GM23248 (cell line): ENCODE measurements at places on chromosomes 4 and X. TPM values are rescaled to one million over a fixed set of nuclear protein-coding genes. Genes with fewer than 3 reads are reported as not detected.

Gene MAGEA2B
- total RNA-seq: not detected in 2 replicates

Gene DMD
- total RNA-seq: 1.5 and 3.5 TPM in 2 replicates

Gene CXCL5
- not detected in 2 replicates for total RNA-seq

Gene BMP3
- under 0.01 and 0.11 TPM in 2 replicates for total RNA-seq

DNA sequence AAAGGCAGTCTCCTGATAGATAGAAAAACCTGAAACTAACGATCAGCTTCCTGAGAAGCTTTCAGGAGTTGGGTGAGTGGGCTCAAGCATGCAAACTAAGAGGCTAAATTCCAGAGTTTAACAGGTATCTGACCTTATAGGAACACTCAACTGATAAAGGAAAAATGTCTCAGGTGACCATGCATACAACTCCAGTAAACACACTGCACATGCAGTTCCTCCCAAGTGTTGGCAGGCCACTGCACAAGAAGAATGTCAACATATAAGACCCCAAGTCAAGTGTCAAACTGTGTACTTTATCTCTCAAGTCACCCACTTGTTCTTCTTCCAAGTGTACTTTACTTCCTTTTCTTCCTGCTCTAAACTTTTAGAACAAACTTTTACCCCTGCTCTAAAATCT, 981.2 kb downstream of the FAM133A start:
- no peaks in the 10 kb centered on the region for H3K4me1 ChIP-seq
- H3K4me3 ChIP-seq: no peak overlapping the region
- DNase-seq: no peak
- no peaks in the 10 kb centered on the region for H3K27me3 ChIP-seq
- no peak overlapping the region for H3K27ac ChIP-seq
- H3K36me3 ChIP-seq: no peaks in the 10 kb centered on the region

GRCh38 chr4:141425124-141425523, 204.4 kb downstream of the ZNF330 start:
- no peaks in the 10 kb centered on the region for H3K36me3 ChIP-seq
- H3K4me3 ChIP-seq: no peak overlapping the region
- no peak overlapping the region for H3K27ac ChIP-seq

- no peaks in the 10 kb centered on the region for H3K27me3 ChIP-seq
- H3K36me3 ChIP-seq: peaks cover 7% of the 10 kb centered on the region
- H3K4me3 ChIP-seq: no peak overlapping the region
- DNase-seq: no peak
These were observed 66.0 kb downstream of the UBE2K start for GRCh38 chr4:39763714-39764572.

DNA sequence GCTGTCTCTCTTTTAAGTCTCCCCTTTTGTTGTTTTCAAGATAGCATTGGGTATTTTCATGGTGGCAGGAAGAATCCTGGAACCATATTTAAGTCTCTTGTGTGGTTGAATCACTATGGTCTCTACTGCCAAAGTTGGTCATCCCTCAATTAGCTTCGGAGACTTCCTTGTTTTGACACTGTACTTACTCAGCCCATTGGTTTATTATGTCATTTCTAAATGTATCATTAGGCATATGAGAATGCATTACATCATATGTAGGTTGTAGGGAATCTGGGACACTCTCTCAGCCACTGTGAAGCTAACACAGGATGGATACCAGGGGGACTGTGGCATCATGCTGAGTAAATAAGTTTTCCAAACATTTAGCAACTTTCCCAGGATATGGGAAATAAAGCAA, 211.8 kb downstream of the DTHD1 start:
- no peak for DNase-seq
- H3K27me3 ChIP-seq: no peaks in the 10 kb centered on the region
- no peaks in the 10 kb centered on the region for H3K36me3 ChIP-seq
- H3K4me3 ChIP-seq: no peak overlapping the region

GRCh38 chr4:95021099-95021498, 263.3 kb downstream of the BMPR1B start:
- no peaks in the 10 kb centered on the region for H3K27me3 ChIP-seq
- H3K27ac ChIP-seq: no peak overlapping the region
- no peak overlapping the region for H3K4me3 ChIP-seq

- peak; percentile 61 for DNase-seq
- peak overlapping the region; percentile 34; the same call in 1 of the 2 replicates for H3K4me3 ChIP-seq
- no peak overlapping the region for H3K27ac ChIP-seq
- H3K4me1 ChIP-seq: no peaks in the 10 kb centered on the region
These were observed 65.9 kb downstream of the EFNB1 start for GRCh38 chrX:68894513-68895340.
